ENCODE measurements at places on chromosomes 2 and 18. TPM values are rescaled to one million over a fixed set of nuclear protein-coding genes. Genes with fewer than 3 reads are reported as not detected.

GRCh38 chr18:35827903-35828275 lies 144.6 kb upstream of the RMP24 start:
- H3K4me3 ChIP-seq: no peak overlapping the region
- H3K27ac ChIP-seq: no peak overlapping the region
- DNase-seq: no peak
- H3K27me3 ChIP-seq: peaks cover 17% of the 10 kb centered on the region
- peaks cover 8% of the 10 kb centered on the region for H3K4me1 ChIP-seq

Gene LCT
- total RNA-seq: 0.16 TPM

DNA sequence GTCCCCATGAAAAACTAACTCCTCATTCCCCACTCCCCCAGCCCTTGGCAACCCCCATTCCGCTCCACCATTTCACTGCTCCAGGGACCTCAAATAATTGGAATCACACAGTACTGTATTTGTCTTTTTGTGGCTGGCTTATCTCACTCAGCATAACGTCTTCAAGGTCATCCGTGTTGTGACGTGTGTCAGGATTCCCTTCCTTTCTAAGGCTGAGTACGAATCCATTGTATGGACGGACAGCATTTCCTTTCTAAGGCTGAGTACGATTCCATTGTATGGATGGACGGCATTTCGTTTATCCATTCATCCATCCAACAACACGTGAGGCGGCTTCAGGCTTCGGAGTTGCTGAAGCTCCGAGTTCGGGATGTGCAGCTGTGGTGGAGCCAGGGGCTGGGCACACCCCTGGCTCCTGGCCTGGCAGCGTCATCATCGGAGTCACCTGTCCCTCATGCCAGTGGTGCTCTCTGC lies 1.2 kb upstream of the ASB1 start:
- peaks cover 26% of the 10 kb centered on the region for H3K4me1 ChIP-seq
- peak overlapping the region; percentile 8 for H3K27ac ChIP-seq

Gene BCL2L11
- total RNA-seq: 28.6 TPM

Gene PKDCC
- total RNA-seq: not detected

Gene TBR1
- total RNA-seq: not detected

DNA sequence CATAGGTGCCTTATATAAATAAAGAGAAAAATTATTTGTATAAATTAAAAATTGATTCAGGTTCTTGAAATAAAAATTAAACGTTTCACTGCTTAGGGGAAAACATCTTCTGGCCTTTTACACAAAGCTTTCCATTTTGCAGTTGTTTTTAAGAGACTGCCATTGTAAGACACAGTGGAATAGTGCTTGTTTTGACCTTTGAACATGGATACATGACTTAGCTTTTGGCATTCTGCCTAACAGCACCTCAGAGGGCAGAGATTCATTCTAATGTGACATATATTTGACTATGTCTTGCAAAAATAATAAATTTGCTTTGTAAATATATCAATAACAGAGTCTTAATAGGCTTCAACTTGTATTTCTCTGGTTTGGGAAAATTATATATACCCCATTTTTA lies 142.1 kb downstream of the SLC4A10 start:
- H3K4me1 ChIP-seq: no peaks in the 10 kb centered on the region
- no peaks in the 10 kb centered on the region for H3K36me3 ChIP-seq
- H3K4me3 ChIP-seq: no peak overlapping the region
- H3K27me3 ChIP-seq: no peaks in the 10 kb centered on the region
- DNase-seq: no peak

- no peaks in the 10 kb centered on the region for H3K36me3 ChIP-seq
- H3K4me3 ChIP-seq: no peak overlapping the region
- H3K4me1 ChIP-seq: peaks cover 25% of the 10 kb centered on the region
Measured at GRCh38 chr2:112812318-112813267, 24.0 kb downstream of the IL1B start.

GRCh38 chr2:216316743-216317142 lies 55.5 kb downstream of the MARCHF4 start:
- no peak for DNase-seq
- H3K27ac ChIP-seq: no peak overlapping the region
- H3K4me1 ChIP-seq: peaks cover 6% of the 10 kb centered on the region
- no peaks in the 10 kb centered on the region for H3K27me3 ChIP-seq
- H3K4me3 ChIP-seq: no peak overlapping the region
- H3K36me3 ChIP-seq: no peaks in the 10 kb centered on the region

Gene GALNT5
- total RNA-seq: 0.04 TPM

GRCh38 chr2:10036095-10036884 lies 7.1 kb upstream of the KLF11 start:
- no peaks in the 10 kb centered on the region for H3K27me3 ChIP-seq
- H3K4me1 ChIP-seq: peaks cover 4% of the 10 kb centered on the region
- H3K4me3 ChIP-seq: no peak overlapping the region
- H3K27ac ChIP-seq: no peak overlapping the region
- peak; percentile 70 for DNase-seq

Gene CTNNA2
- total RNA-seq: not detected

DNA sequence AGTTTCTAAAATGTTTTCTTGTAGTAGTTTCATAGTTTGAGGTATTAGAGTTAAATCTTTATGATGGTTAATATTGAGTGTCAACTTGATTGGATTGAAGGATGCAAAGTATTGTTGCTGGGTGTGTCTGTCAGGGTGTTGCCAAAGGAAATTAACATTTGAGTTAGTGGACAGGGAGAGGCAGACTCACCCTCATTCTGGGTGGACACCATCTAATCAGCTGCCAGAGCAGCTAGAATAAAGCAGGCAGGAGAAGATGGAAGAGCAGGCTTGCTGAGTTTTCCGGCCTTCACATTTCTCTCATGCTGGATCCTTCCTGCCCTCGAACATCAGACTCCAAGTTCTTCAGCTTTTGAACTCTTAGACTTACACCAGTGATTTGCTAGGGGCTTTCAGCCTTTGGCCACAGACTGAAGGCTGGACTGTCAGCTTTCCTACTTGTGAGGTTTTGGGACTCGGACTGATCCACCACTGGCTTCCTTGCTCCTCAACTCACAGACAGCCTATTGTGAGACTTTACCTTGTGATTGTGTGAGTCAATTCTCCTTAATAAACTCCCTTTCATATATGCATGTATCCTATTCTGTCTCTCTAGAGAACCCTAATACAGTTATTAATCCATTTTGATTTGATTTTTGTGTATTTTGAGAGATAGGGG lies 56.8 kb upstream of the STK39 start:
- no peak overlapping the region for H3K4me3 ChIP-seq
- DNase-seq: no peak
- H3K36me3 ChIP-seq: no peaks in the 10 kb centered on the region
- H3K27ac ChIP-seq: no peak overlapping the region
- no peaks in the 10 kb centered on the region for H3K4me1 ChIP-seq

Gene SEMA4F
- total RNA-seq: 5.7 TPM

GRCh38 chr2:230230496-230231200 lies 5.1 kb downstream of the SP140 start:
- no peak for DNase-seq
- H3K4me3 ChIP-seq: peak overlapping the region; percentile 80
- peaks cover 50% of the 10 kb centered on the region for H3K36me3 ChIP-seq

DNA sequence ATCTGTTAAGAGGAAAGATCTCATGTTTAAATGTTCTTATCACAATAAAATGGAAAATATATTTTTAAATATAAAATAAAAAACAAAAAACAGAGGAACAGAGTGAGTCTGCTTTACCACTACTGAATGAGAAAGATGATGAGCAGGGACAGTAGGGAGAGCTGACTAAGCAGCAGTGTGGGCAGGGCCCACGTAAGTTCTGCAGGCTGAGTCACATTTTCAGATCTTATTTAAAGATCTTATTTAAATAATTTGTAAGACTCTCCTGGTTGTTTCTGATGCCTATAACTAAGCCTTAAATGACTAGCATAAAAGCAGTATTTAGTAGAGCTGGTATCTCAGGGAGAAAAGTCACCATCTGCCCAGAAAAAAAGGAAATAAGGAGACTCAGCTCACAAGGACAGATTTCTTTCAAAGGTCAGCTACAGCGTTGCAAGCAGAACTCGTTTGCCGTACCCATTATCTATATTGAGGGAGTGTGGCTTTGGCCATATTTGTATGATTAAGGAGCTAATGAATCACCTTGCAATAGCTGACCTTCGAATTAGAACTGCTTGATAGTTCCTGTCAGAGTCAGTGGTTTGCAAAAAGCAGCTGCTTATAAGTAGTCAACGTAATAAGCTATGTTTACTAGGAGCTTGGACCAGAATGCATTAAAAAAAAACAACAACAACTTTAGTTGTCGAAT lies 322.1 kb upstream of the CHAC2 start:
- H3K27ac ChIP-seq: no peak overlapping the region
- peak; percentile 34 for DNase-seq
- H3K36me3 ChIP-seq: no peaks in the 10 kb centered on the region
- H3K4me3 ChIP-seq: no peak overlapping the region
- no peaks in the 10 kb centered on the region for H3K4me1 ChIP-seq

GRCh38 chr2:115505331-115505730 lies 1062.9 kb downstream of the DPP10 start:
- H3K4me3 ChIP-seq: no peak overlapping the region
- no peak for DNase-seq
- no peaks in the 10 kb centered on the region for H3K4me1 ChIP-seq
- H3K36me3 ChIP-seq: no peaks in the 10 kb centered on the region
- H3K27me3 ChIP-seq: no peaks in the 10 kb centered on the region
- H3K27ac ChIP-seq: no peak overlapping the region

Gene IL36RN
- total RNA-seq: not detected

GRCh38 chr18:49970319-49970718 lies 157.0 kb upstream of the ACAA2 start:
- H3K4me1 ChIP-seq: no peaks in the 10 kb centered on the region
- H3K27me3 ChIP-seq: no peaks in the 10 kb centered on the region
- no peak overlapping the region for H3K4me3 ChIP-seq
- no peak for DNase-seq
- no peak overlapping the region for H3K27ac ChIP-seq
- H3K36me3 ChIP-seq: no peaks in the 10 kb centered on the region

DNA sequence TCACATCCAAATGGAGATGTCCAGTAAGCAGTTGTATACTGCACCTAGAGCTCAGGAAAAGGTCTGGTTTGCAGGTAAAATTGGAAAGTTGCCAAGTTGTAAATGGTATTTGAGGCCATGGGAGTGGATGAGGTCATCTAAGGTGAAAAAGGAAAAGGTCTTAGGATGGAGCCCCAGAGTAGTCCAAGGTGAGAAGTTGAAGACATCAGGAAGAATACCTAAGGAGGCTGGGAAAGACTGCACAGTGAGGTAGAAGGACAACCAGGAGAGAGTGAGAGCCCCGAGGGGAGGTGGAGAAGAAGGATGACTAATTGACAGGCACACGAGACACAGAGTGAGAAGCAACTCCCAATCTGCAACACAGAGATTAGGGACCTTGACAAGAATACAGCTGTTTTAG lies 10.7 kb downstream of the DPP4 start:
- H3K36me3 ChIP-seq: peaks cover under 1% of the 10 kb centered on the region
- DNase-seq: peak; percentile 18
- H3K27me3 ChIP-seq: no peaks in the 10 kb centered on the region
- peak overlapping the region; percentile 34 for H3K4me3 ChIP-seq
- peak overlapping the region; percentile 72 for H3K27ac ChIP-seq
- peaks cover 59% of the 10 kb centered on the region for H3K4me1 ChIP-seq

Gene EMX1
- not detected for total RNA-seq

DNA sequence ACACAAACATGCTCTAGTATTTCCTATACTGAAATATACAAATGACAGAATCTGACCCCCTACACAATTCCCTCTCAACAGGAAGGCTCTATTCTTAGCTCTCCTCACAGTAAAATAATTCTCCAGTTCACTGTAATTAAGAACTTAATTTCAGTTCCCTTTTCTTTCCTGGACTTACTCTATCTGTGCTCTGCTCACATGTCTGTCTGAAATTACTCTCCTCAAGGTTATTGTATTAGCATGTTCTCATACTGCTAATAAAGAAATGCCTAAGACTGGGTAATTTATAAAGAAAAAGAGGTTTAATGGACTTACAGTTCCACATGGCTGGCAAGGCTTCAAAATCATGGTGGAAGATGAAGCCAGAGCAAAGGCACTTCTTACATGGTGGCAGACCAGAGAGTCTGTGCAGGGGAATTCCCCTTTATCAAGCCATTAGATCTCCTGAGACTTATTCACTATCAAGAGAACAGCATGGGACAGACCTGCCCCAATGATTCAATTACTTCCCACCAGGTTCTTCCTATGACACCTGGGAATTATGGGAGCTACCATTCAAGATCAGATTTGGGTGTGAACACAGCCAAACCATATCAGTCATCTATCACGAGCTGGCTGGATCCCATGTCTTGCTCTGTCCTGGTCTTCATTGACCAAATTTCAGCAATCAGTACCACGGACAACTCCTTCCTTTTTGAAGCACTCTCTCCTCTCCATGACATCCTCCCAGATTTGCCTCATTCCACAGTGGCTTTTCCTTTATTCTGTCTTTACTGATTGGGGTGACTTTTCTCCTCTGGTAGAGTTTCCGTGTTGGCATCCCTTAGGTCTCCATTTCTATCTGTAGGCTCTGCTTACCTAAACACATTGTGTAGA lies 110.9 kb downstream of the GALR1 start:
- no peak overlapping the region for H3K4me3 ChIP-seq
- no peak overlapping the region for H3K27ac ChIP-seq
- H3K4me1 ChIP-seq: peaks cover 3% of the 10 kb centered on the region
- peaks cover 39% of the 10 kb centered on the region for H3K27me3 ChIP-seq
- H3K36me3 ChIP-seq: peaks cover 3% of the 10 kb centered on the region

GRCh38 chr2:232203166-232203891 lies 175.2 kb upstream of the ALPP start:
- H3K4me1 ChIP-seq: no peaks in the 10 kb centered on the region
- no peaks in the 10 kb centered on the region for H3K27me3 ChIP-seq
- peaks cover 24% of the 10 kb centered on the region for H3K36me3 ChIP-seq
- no peak overlapping the region for H3K27ac ChIP-seq
- no peak overlapping the region for H3K4me3 ChIP-seq
- no peak for DNase-seq

DNA sequence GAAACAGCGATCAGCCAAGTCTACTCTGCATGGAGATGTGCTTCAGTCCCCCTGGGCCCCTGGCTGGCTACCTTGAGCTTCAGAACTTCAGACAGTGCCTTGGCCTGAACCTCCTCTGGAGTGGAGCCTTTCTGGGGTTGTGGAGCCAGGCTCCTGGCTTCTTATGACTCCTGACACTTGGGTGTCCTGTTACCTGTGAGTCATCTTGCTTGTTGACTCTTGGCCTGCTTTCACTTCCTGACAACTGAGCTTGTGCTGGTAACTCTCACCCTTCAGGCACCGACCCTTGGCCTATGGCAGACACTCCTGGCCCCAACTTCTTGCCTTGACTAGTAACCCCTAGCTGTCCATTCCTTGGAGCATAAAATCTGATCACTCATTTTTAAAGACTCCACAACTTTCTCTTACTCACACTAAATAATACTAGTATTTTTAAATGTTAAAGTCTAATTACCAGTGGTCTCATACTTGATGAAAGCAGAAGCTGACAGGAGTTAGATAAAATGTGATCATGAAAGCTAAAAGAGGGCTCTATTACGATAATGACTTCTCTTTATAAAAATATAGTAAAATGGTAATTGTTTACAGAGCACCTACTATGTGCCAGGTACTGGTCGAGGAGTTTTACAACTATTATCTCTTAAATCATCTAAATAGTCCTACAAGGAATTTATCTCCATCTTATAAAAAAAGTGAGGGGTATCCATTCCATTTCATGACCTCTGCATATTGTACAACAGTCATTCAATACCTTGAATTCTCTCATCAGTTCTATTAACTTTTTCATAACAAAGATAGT lies 46.3 kb upstream of the VIT start:
- no peak overlapping the region for H3K27ac ChIP-seq
- H3K27me3 ChIP-seq: peaks cover 2% of the 10 kb centered on the region
- no peak overlapping the region for H3K4me3 ChIP-seq
- H3K4me1 ChIP-seq: no peaks in the 10 kb centered on the region
- H3K36me3 ChIP-seq: no peaks in the 10 kb centered on the region
- DNase-seq: peak; percentile 41

- H3K27me3 ChIP-seq: peaks cover 18% of the 10 kb centered on the region
- H3K4me1 ChIP-seq: no peaks in the 10 kb centered on the region
Measured at GRCh38 chr2:173669271-173669853, 295.8 kb downstream of the SP3 start.

All from activated CD4-positive, alpha-beta T cell treated with anti-CD3 and anti-CD28 coated beads for 36 hours (primary cell).